ENCODE measurements at places on chromosomes 16 and 17.
A peak's percentile ranks its signal among the peaks of the same experiment; 100 is the strongest.

GRCh38 chr16:23679986-23680336, 1.3 kb downstream of the PLK1 start:
- no peaks in the 10 kb centered on the region for H3K27me3 ChIP-seq
- no peak overlapping the region for H3K27ac ChIP-seq
- DNase-seq = no peak
- H3K36me3 ChIP-seq = peaks cover 11% of the 10 kb centered on the region
- H3K4me3 ChIP-seq = peak overlapping the region; percentile 58

- H3K27ac ChIP-seq = no peak overlapping the region
- no peaks in the 10 kb centered on the region for H3K4me1 ChIP-seq
- no peaks in the 10 kb centered on the region for H3K36me3 ChIP-seq
- DNase-seq = no peak
- H3K4me3 ChIP-seq = no peak overlapping the region
Observed at GRCh38 chr16:49631187-49632041, 224.5 kb downstream of the ZNF423 start.

DNA sequence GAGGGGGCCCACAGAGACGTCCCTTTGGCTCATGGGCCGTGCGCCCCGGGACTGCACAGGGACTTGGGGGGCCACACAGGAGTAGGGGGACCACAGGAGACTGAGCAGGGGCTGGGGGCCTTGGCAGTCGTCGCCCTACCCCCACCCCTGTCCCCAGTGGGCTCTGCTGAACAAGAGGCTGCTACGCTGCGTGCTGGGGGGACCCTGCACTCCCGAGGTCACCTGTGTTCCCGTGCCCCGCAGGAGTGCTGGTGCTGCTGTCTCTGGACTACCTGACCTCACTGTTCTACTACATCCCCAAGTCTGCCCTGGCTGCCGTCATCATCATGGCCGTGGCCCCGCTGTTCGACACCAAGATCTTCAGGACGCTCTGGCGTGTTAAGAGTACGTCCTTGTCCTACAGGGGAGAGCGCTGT, 14.4 kb upstream of the RNF213 start:
- peaks cover 26% of the 10 kb centered on the region for H3K36me3 ChIP-seq
- no peak for DNase-seq
- no peaks in the 10 kb centered on the region for H3K4me1 ChIP-seq
- H3K4me3 ChIP-seq = no peak overlapping the region
- H3K27ac ChIP-seq = no peak overlapping the region

- H3K4me1 ChIP-seq = no peaks in the 10 kb centered on the region
- H3K27ac ChIP-seq = no peak overlapping the region
- peaks cover 83% of the 10 kb centered on the region for H3K36me3 ChIP-seq
- H3K27me3 ChIP-seq = no peaks in the 10 kb centered on the region
- no peak overlapping the region for H3K4me3 ChIP-seq
Observed at GRCh38 chr16:16118337-16118736, 105.0 kb downstream of the ABCC6 start.

DNA sequence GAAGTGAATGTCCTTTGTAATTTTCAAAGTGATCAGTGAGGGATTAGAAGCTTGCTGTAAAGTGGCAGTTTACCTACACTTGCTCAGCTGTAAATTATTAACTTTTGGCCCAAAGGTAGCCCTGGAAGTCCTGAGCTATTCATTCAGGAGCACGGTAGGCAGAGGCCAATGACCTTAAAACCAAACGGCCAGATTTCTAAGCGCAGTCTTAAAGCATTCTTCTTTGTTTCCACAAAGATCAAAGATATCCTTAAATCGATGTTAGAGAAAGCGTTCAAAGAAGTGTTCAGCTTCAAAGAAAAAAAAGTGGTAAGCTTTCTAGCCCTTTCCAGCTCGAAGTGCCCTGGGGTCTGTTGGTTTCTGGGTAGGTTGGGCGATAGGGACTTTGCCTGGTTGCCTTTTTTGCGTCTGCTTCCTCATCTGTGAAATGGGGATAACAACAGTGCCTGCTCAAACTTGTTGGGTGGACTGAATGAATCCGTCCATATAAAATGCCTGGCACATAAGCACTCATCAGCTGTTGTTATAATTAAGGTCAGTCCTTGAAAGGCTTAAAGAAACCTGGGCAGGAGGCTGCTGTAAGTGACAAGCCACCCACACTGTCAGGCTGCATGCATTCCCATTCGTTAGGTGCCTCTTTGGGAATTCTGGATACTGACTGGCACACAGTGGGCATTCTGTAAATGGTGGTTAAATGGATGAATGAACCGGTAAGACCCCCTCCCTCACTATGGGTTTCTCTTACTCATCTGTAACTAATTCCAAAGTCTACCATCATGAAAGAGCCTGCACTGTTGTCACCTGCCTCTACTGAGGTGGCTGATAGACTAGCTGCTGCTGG, 113.2 kb downstream of the PRKCA start:
- H3K27ac ChIP-seq = no peak overlapping the region
- peaks cover 6% of the 10 kb centered on the region for H3K4me1 ChIP-seq
- H3K36me3 ChIP-seq = no peaks in the 10 kb centered on the region
- no peak overlapping the region for H3K4me3 ChIP-seq

- H3K4me1 ChIP-seq = peaks cover 18% of the 10 kb centered on the region
- no peak overlapping the region for H3K4me3 ChIP-seq
- peaks cover 11% of the 10 kb centered on the region for H3K36me3 ChIP-seq
- H3K27me3 ChIP-seq = no peaks in the 10 kb centered on the region
- no peak for DNase-seq
Observed at GRCh38 chr16:67963662-67964321, 4.6 kb downstream of the SLC12A4 start.

DNA sequence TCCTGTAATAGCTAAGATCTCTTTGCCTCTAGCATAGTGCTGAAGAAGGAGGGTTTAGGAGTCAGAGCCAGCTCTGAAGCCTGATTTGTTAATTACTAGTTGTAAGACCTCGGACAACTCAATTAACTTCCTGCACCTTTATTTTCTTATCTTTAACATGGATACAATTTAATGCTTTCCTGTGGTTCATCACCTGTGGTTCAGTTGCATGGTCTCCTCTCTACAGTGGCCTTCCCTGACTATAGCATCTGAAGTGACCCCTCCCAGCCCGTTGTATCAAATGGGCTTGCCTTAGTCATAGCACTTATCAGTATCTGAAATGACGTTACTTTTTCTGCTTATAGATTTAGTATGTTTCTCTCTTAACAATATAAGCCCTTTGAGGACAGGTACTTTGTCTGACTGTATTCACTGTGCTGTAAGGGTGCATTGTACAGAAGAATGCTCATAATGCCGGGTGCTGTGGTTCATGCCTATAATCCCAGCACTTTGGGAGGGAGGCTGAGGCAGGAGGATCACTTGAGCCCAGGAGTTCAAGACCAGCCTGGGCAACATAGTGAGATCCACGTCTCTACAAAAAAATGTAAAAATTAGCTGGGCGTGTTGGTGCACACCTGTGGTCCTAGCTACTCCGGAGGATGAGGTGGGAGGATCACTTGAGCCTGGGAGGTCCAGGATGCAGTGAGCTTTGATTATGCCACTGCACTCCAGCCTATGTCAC, 2.6 kb upstream of the NDE1 start:
- H3K36me3 ChIP-seq = no peaks in the 10 kb centered on the region
- peaks cover 36% of the 10 kb centered on the region for H3K4me1 ChIP-seq
- no peaks in the 10 kb centered on the region for H3K27me3 ChIP-seq
- no peak overlapping the region for H3K4me3 ChIP-seq

DNA sequence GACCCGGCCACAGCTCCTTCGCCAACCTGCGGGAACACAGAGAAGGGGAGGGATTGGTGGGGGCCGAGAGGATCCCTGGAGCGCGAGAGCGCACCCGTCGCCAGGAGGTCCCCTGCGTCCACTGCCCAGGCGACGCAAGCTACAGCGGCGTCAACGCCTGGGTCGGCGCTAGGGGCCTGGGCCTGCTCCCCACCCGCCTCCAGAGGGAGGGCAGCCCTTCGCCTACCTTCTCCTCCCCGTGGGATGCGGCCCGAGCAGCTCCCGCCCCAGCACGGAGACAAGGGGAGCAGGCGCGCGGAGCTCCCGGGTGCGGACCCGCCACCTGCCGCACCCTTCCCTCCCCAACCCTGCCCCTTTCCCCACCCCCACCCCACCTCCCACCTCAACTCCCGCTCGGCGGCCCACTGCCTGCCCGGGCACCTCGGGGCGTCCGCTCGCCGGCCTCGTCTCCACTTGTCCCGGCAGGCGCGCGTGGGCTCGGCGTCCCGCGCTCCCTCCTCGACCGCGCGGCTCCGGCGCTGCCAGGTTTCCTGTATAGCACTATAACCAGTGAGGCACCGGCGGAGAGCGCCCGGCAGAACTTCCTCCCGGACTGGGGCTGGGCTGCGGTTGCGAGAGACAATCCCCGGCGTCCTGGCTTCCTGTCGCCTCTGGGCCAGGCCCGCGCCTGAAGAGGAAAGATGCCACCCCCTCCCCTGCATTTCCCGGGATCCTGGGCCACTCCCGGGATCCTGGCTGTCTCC, 119.1 kb upstream of the SMURF2 start:
- DNase-seq = peak; percentile 76
- no peak overlapping the region for H3K4me3 ChIP-seq
- peaks cover 45% of the 10 kb centered on the region for H3K4me1 ChIP-seq
- H3K27me3 ChIP-seq = no peaks in the 10 kb centered on the region
- peaks cover 8% of the 10 kb centered on the region for H3K36me3 ChIP-seq
- H3K27ac ChIP-seq = no peak overlapping the region
